Muscle of back (tissue), 13 donors: ENCODE measurements at places on chromosomes 6 and 20.

GRCh38 chr6:30136570-30137286 is 788 bp downstream of the TRIM40 start:
- no peak for DNase-seq

- DNase-seq, result no peak
Measured at GRCh38 chr6:33895988-33896387, 92.2 kb upstream of the MLN start.

- no peak for DNase-seq
Measured at GRCh38 chr6:131631625-131632289, 3.7 kb upstream of the MED23 start.

GRCh38 chr20:43940518-43941225 is 26.0 kb downstream of the TOX2 start:
- no peak for DNase-seq

GRCh38 chr20:41370176-41370575 is 3.6 kb upstream of the EMILIN3 start:
- DNase-seq, result no peak

GRCh38 chr20:46304361-46304760 is 3.9 kb downstream of the CDH22 start:
- DNase-seq, result no peak

DNA sequence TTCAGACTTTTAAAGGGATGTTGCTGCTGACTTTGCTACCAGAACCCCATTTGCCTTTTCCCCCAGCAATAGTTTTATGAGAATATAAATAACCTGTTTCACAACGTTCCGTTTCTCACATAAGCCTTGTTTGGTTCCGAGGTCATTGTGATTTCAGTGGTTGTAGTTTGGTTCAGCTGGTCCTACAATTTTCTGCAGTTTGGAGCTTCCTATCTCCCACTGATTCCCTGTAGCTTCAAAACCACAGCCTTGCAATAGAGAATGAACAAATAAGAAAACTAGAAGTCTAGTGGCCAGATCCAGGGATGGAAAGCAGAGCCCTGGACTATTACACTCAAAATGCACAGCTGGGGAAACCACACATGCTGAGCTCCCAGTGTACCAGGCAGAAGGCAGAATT is 24.1 kb upstream of the SH3BGRL2 start:
- DNase-seq, result no peak

GRCh38 chr6:155505608-155505989 is 50.0 kb upstream of the NOX3 start:
- DNase-seq, result no peak

- no peak for DNase-seq
Measured at GRCh38 chr6:22910370-22910769, 341.0 kb downstream of the HDGFL1 start.

DNA sequence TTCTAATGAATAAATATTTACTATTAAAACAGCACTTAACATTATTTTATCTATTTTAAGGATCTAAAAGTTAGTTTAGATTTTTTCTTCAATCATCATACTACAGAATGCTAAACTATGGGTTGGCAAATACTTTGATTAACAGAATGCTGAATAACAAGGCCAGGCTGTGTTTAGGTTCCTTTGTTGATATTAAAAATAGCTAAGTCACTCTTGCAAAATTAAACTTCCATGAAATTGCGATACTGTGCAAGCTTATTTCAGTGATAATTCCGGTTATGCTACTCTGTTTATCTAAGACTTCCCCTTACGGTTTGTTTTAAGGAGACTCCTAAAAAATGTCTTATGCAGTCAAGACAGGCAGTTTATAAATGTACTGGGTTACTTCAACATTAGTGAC is 2.8 kb downstream of the RNF24 start:
- no peak for DNase-seq

DNA sequence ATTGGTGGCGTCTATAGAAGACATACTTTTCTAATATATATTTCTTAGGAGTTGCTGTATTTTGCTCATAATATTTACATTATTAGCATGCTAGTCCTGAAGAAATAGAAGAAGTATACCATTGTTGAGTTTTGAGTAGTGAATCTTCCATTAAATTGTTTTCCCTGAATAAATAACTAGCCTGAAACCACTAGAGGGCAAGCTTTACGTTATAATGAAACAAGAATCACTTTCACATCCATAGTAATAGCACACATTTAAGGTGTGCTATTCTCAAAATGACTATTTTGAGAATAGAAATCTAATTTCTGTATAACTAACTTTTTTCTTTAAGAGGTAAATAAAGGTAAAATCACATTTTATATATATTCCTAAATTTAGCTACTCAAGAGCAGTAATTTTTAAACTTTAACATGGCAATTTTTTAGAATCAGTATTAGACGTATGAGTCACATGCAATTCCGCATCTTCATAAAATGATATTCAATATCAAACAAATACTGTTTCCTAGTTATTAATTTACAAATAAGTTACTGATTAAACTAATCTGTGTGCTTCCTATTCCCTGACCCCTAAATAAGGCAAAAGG is 213.2 kb upstream of the MANEA start:
- peak; percentile 7 for DNase-seq

DNA sequence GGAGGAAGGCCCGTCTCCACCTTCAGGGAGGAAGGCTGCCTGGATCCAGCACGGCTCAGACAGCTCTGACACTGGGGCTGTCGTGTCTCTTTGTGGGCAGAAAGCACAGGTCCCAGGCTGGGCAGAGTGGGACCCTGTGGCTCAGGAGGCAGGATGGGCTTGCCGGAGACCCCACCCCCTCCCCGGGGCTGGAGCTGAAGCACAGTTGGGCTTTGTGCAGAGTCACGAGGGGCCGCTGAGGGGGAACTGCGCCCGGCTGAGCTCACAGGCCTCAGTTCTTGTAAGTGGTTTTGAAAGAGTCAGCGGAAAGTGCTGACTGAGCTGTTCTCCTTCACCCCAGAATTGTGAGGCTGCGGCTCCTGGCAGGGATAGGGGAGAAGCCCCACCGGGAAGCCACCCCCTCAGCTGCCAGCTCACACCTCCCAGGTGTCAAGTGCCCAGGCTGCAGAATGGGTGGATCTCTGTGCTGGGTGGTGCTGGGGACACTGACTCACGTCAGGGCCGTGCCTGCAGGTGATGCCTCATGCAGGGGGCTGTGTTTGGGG is 145.5 kb upstream of the RNF24 start:
- peak; percentile 72 for DNase-seq

DNA sequence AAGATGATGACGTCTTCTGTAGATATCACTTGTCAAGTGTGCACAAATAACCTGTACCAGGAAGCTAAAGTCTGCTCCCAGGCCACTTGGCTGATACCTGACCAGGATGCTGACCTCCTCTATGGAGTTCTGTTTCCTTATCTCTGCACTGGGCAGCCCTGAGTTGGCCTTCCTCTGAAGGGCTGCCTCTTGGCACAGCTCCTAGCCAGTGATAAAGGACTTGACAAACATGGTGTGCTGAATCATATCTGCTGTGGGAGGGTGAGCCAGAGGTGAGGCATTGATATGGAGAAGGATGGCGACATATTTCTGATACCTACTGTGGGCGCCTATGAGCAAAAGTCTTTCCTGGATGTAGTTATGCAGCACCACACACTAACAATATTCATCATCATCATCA is 32.8 kb upstream of the FOXA2 start:
- no peak for DNase-seq
